ENCODE measurements at places on chromosomes 7 and 10.

DNA sequence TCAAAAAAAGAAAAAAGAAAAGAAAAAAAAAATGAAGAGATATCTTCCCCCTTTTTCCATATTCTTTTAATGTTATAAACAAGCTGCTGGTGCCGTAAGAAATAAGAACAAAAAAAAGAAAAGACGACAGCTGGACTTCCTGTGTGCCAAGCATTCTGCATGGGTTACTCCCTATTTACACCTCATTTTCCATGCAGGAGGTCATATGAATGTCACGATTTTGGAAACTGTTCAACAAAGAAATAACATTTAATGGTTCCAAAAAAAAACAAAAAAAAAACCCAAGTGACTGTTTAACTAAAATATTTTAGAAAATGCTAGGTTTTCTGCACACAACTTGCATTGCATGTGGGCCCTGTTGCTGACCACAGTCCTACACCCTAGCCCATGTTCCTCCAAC lies 159.3 kb downstream of the TNS3 start:
- DNase-seq, result peak; percentile 55

- DNase-seq, result no peak
Observed at GRCh38 chr7:158291998-158292397, 295.6 kb downstream of the PTPRN2 start.

- DNase-seq, result no peak
Observed at GRCh38 chr7:140235114-140235513, 58.3 kb upstream of the KDM7A start.

- DNase-seq, result no peak
Observed at GRCh38 chr7:36005293-36005692, 147.8 kb upstream of the EEPD1 start.

GRCh38 chr7:87234949-87235348 lies 15.4 kb upstream of the TMEM243 start:
- DNase-seq, result peak; percentile 58

- DNase-seq, result peak; percentile 75
Observed at GRCh38 chr10:70786799-70787415, 1.7 kb upstream of the TBATA start.

DNA sequence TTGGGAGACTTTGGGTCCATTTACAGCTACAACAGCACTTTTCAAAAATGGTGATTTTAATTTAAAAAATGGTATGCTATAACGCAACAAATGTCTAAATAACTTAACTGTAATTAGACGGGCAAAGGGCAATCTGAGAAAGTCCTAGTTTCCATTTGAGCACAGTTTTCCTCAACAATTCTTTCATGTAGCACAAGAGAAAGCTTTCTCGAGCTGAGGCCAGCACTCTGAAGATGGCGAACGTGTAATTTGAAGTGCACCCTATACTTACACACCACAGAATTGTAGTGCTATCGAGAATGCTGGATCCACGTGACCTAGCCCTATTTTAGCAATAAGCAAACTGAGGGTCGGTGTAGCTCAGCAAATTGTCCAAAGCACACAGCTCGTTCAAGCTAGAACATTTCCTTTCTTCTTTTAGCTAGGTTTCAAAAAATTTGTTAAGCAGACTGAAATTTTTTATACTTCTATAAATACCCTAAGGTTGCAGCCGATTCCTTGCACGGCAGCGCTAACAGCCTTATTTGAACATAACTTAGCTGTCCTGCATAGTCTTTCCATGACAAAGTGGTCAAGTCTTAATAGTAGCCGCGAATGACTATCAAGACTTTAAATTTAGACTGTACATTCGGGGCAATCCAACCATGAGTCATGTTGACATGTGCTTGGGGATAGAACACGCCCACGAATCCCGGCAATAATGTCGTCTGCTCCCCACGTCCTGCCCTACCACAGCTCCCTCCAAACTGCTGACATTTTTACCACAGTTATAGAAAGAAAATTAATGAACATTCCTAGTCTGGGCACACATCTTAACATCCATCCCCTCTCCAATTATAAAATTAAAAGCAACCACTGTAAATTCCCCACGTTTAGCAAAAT lies 10.0 kb downstream of the KLF6 start:
- DNase-seq, result peak; percentile 93

DNA sequence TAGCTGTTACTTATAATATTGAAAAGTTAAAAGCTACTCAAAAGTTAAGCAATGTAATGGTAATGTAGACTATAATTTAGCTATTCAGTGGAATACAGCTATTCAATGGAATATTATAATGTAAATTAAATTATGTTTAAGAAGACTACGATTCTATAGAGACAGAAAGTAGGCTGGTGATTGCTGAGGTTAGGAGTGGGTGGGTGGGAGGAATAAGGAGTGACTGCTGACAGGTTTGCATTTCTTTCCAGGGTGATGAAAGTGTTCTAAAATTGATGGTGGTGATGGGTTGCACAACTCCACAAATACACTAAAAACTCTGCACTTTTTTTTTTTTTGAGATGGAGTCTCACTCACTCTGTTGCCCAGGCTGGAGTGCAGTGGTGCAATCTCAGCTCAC lies 21.4 kb downstream of the DENND2A start:
- DNase-seq, result no peak

DNA sequence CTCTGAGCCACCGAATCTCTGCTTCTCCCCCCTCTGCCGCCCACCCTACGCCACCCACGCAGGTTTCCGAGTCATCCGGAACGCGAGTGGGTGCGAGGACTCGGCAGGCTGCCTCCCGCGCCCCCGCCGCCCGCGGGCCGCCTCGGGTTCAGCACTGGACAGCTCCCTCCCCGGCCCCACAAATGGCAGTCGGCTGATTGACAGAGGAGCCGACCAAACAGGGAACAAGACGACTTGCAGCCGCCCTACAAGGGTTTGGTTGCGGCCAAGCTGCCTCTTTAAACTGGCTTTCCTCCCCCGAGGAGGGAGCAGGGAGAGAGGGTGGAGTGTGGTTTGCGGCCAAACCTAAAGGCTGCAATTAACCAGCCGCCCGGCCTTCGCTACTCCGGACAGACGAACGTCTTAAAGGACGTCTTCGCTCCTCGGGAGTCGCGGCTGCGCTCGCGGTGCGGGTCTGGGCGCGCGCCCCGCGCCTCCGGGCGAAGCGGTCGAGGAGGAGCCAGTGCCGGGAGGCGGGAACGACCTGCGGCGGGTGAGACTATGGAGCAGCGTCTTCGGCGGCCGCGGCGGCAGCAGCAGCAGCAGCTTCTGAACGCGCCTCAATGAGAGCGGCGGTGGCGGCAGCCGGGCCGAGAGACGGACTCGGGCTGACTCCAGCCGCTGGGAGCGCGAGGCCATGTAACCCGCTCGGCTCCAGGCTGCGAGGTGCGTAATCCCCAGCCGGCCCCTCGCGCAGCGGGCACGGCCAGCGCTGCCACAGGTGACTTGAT lies at the start of gene GPR158:
Gene GPR158, plus strand, starts transcription at position 541 of the 770 bp plus-strand sequence. CDS start 420 bp downstream, outside the sequence.
- DNase-seq, result peak; percentile 95

DNA sequence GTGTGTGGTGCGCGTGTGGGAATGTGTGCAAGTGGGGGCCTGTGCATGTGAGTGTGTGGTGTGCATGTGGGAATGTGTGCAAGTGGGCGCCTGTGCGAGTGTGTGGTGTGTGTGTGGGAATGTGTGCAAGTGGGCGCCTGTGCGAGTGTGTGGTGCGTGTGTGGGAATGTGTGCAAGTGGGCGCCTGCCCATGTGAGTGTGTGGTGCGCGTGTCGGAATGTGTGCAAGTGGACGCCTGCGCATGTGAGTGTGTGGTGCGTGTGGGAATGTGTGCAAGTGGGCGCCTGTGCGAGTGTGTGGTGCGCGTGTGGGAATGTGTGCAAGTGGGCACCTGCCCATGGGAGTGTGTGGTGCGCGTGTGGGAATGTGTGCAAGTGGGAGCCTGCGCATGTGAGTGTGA lies 232.2 kb downstream of the FANK1 start:
- DNase-seq, result no peak

- no peak for DNase-seq
Observed at GRCh38 chr10:123807444-123808035, 84.1 kb downstream of the CPXM2 start.

- no peak for DNase-seq
Observed at GRCh38 chr10:69789164-69789576, 12.5 kb upstream of the COL13A1 start.

DNA sequence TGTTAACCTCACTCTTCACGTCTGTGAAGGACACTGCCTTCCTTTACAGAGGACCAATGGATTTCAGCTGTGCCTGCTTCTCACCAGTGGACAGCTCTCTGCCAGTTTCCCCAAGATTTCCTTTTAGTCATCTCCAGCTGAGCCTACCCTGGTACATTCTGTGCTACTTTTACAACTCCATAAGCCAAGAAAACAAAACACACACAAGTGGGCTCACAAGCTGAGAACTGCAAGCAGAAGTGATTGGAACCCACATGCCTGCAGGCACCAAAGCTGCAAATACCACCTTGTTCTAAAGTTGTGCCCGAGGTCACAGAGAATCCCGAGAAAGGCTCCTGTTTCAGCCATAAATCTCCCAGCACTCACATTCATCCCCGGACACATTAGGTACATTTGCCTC lies 636.8 kb downstream of the PHTF2 start:
- no peak for DNase-seq

- no peak for DNase-seq
Observed at GRCh38 chr7:2817456-2817855, 26.7 kb downstream of the GNA12 start.

GRCh38 chr7:17530741-17531421 lies 232.4 kb downstream of the AHR start:
- peak; percentile 42 for DNase-seq

DNA sequence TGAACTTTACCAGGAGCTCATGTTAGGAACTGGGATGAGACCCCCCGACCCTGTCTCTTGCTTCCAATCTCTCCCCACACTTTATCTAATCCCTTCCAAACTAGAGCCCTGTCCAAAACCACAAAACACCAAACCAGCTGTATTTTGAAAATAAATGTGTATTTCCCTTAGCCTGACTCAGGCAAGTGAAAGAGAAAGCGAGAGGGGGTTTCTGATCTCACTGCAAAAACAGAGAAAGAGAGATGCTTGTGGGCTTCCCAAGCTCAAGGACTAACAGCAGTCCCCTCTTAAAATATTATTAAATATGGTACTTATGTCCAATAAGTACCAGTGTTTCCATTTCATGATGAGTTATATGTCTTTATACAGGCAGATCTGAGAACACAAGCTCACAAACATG lies 122.0 kb downstream of the AGMO start:
- no peak for DNase-seq

DNA sequence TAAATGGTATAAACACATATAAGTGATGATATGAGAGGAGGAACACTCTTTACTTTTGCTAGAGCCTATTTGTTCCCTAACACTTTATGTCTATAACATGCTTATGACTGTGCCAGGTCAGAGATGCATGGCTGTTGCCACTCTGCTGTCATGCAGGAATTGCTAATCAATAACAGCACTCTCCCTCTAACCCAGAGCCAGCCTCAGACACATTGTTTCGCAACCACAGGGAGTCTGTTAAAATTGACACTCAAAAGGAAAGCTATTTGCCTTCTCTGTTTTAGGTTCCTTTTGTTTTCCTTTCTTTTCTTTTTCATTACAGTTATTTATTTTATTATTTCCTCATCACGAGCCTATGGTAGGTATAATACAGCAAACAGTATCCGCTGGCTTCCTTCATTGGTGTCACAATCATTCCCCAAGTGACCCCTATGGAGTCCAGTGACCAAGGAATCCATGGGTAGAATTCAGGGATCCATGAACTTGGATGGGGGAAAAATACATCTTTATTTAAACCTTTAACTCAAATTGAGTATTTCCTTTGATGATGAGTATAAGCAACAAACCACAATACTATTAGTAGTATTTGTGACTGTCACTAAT lies 6.8 kb downstream of the PON2 start:
- no peak for DNase-seq

DNA sequence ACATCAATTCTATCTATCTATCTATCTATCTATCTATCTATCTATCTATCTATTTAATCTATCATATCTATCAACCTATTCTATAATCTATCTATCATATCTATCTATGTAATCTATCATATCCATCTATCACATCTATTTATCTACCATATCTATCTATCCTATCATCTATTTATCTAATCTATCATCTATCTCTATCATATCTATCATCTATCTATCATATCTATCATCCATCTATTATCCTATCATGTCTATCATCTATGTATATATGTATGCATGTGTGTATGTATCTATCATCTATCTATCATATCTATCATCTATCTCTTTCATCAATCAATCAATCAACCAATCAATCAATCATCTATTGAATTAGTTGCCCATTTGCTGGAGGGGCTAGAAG lies 159.3 kb upstream of the GALNT17 start:
- DNase-seq, result no peak

- DNase-seq, result no peak
Observed at GRCh38 chr7:1985042-1985441, 247.7 kb downstream of the MAD1L1 start.

- peak; percentile 56 for DNase-seq
Observed at GRCh38 chr10:120477021-120477742, 20.2 kb downstream of the PLPP4 start.

DNA sequence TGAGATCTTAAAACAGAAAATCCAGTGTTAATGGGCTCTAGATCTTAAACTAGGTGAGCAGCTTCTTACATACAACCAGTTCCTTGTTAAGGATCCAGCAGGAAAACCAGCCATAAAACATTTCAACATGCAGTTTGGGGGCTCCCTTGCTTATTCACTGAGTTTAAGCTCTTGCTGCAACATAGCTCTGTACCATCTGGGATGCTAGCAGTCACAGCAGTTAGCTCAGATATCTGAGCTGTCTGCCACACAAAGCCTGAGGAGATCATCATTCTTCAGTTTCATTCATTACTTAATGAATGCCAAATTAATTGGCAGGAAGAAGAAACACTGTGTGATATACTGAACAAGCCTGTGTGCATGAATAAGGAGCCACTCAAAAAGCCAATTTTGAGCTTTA lies 62.8 kb downstream of the PODXL start:
- no peak for DNase-seq

DNA sequence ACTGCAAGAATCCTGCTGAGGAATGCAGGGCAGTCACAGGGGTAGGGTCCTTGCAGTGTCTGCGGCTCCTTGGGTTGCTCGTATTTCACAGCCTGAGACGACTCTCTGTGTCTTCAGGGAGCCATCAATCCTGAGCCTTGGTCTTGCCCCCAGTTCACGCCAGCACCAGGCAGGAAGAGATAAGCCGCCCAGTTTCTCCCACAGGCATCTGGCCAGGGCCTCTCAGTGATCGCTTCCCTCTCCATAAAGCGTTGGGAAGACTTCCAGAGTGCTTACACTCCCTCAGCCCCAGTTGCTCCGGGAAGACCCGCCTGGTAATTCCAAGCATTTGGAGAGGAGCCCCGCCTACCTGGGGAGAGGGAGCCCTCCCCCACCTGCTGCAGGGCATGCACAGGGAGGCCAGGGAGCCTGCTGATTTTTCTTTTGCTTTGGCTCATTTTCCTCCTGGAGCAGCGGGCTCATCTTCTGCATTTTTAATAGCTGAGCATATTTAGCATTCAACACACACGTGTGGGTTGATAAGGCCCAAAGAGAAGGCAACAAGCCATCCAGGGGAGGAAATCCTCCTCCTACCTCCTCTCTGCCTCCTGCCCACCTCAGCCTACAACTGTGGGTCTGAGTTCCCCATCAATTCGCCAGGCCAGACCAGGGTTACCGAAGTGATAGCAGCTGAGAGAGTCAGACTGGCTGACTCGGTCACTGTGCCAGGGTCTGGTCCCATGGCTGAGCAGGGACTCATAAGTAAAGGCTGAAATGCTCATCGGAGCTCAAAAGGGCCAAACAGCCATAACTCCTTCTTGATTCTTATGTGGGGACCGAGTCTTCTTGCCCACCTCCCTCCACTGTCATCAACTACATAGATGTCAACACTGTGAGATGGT lies 74.4 kb upstream of the EFCAB10 start:
- peak; percentile 37 for DNase-seq
